ENCODE measurements at places on chromosomes 13 and 19.

- no peak for DNase-seq
Measured at GRCh38 chr13:73340069-73340468, 281.3 kb downstream of the KLF5 start.

GRCh38 chr19:4555657-4556561, 3.6 kb downstream of the SEMA6B start:
- DNase-seq = no peak

DNA sequence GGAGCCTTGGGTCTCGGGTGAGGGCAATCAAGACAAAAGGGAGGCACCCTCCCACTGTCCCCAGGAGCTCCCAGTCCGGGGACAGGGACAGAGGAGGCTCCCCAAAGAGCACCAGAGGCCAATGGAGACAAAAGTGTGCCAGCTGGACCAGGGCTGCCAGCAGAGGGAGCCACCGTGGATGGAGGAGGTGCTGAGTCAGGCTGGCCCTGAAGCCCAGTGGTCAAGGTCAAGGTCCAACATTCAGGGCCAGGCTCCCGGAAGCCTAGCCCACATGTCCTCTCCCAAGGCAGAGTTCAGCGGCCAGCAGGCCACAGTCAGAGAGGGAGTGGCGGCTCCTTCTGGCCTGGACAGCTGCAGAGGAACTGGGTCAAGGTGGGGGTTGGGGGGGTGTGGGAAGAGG, 8.4 kb downstream of the COL5A3 start:
- DNase-seq = no peak

- DNase-seq = no peak
Measured at GRCh38 chr13:51552027-51552426, 32.2 kb upstream of the WDFY2 start.

DNA sequence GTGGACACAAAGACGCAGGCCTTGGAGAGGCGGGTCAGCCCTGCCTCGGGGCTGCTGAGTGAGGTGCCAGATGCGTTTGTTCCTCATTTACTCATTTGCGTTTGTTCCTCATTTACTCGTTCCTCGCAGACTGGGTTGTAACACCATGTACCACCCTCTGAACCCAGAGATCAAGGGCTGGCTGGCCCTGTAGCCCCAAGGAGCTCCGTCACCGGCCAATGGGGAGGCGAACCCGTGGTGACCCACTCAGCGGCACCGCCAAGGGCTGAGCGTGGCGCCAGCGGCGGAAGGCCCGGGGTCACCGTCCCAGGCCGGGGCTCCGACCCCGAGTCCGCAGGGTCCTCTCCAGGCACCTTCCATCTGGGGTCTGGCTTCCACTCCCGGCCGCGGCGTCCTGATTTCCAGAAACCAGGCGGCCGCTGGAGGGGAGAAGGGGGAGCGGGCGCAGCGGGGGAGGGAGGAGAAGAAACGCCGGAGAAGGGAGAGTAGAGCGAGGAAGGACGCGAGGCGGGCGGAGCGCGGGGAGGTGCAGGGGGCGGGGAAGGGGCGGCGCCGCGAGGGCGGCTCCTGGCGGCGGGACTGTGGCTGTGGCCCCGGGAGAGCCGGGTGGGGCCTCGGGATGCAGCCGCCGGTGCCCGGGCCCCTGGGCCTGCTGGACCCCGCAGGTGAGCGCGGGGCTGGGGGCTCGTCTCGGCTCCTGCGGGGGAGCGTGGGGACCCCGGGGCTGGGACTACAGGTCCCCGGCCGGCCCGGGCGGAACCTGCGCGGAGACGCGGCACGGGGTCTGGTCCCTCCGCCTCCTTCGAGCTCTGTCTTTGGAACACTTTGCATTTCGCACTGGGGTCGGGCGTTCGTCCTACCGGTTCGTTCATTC, at the start of gene TMEM255B:
Gene TMEM255B, plus strand, starts transcription at position 576 of the 874 bp plus-strand sequence. Its CDS starts 44 bp downstream, at position 620.
- DNase-seq = peak; percentile 53

GRCh38 chr19:19526581-19527370, 1.9 kb upstream of the YJEFN3 start:
- DNase-seq = no peak

DNA sequence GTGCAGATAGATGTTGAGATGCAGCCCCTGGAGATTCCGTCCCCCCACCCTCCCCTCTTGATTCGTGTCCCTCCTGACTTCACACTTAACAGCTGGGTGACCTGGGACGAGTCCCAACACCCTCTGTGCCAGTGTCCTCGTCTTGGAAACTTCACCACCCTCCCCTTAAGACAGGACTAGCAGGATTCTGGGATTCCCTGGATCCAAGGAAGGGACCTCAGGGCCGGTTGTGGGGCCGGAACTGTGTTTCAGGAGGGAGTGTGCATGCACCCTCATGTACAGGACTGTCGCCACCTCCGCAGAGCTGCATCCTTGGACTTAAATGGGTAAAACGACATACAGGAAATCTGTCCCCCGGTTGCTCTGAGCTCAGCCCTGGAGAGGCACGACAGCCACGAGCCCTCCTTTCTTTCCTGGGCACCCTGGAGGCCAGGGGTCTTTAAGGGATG, 990 bp downstream of the MYO9B start:
- DNase-seq = no peak

GRCh38 chr13:64446372-64446771, 2783.8 kb downstream of the PCDH9 start:
- no peak for DNase-seq

DNA sequence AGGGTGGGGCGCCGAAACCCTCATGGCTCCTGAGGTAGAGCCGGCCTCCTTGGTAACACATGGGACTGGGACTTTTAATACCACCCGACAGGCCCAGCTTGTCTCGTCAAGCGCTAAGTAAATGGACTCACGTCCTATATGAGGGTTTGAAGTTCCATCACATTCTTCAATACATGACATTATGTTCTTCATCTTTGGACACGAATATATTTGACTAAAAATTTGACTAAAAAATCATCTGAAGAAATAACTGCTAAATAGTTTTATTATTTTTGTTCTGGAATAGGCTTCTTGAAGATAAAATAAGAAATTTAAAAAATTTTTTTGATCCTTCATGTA, 335 bp upstream of the ZNF607 start:
- DNase-seq = no peak

DNA sequence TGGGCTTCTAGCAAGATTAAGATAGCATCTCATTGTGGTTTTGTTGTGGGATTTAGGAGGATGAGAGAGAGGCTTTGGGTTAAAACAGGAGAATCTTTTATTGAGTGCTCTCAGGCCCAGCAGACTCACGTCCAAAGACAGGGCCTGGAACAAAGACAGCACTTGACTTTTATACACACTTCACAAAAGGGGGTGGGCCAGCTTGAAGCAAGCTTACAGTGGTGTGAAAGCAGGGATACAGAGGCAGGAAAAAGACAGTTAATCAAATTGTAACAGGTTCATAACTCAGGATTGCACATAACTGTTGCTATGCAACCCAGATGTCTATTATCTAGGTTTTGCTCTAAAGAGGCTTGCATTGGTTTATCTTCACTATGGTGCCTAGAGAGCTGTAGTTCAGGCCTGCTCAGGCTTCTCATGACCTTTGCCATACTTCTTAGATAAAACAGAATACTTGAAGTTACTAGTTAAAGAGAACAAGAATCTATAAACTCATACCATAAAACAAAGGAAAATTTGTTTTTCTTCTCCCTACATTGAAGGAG, 42.2 kb upstream of the CEACAM21 start:
- DNase-seq = no peak

DNA sequence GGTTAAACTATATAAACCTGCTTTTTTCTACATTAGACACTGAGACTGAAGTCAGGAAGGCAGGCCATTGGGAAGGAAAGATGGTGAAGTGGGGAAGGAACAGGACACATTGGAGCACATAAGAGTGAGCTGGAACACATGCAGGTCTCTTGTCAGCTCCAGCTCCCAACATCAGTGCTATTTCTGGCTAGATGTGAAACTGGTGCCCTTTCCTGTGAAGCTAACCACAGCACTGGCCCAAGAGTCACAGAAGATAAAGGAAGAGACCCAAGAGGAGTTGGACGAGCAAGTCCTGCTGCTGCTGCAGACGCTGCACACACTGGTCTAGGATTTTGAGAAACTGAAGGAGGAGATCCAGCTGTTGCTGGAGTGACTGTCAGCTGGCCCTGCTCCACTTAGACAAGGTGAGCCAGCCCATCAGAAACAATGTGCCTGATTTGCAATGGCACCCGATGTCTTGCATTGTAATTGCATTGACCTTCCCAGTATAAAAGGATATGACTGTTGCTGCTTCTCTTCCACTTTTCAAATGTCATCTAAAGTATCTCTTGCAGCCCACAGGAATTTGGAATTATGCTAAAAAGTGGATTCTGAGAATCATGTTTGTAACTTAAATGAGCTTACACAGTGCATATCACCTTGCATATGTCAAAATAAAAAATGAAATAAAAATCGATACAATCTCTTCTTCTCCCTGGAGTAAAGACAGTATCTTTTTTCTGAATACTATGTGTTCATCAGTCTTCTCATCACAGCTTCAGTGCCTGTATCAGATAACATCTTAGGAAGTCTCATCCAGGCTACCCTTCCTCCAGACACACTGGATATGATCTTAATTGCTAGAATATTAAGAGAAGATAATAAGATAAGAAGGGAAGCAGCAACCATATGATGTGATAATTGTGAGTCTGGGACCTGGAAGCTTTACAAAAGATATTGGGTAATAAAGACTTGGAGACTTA, 230.7 kb upstream of the SPRY2 start:
- DNase-seq = no peak
